ENCODE measurements at places on chromosomes 6 and 20.
A peak's percentile ranks its signal among the peaks of the same experiment; 100 is the strongest.

DNA sequence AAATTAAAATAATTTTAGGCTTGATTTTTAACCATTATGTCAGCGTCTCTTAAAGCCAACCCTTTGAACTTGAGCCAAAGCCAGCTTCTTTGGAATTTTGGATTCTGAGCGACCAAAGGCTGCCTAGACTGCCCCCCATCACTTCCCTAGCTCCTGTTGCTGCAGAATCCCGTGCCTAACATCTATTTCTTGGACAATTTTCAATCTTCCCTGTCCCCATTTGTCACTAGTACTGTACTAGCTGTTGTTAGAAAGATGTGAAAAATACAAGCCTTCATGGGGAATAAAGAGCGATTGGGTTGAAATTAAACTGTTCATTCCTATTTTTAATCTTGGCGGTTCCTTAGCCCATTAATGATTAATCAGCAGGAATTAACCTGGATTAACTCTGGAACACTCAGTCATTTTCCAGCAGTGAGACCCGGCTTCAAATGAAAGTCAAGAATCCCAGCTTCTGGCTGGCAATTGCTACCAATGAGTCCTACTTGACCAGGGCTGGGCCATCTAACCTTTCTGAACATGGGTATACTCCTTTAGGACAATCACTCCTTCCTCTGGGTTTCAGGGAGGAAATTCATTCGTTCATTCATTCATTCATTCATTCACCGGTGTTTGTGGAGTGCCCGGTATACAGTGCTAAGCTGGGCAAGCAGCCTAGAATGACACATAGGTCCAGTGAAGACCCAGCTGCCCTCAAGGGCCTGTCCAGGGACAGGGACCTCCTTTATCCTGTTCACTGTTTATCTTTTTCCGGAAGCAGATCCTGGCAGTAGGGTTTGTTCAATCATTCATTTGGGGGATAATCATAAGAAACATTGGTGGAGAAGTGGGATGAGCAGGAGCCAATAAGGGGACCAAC lies 1.4 kb upstream of the RRBP1 start:
- no peak for DNase-seq

- no peak for DNase-seq
Observed at GRCh38 chr6:15911753-15912504, 217.0 kb upstream of the MYLIP start.

DNA sequence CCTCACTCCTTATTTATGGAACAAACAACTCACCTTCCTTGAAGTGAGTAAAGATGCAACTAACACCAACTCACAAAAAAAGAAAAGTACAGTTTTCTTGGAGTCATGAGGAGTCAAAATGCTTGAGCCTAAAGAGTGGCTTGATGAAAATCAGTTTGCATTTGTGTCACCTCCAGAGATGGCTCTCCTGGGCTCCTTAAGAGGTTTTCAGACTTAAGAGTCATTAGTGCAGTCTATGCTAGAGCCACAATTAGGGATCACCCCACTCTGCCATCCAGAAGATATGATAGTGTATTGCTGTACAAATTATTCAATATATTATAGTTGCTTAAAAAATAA lies 11.9 kb upstream of the SNX9 start:
- no peak for DNase-seq

- DNase-seq: no peak
Observed at GRCh38 chr20:2340823-2341222, 39.9 kb upstream of the TGM6 start.

GRCh38 chr6:25366903-25367545 lies 87.8 kb downstream of the CARMIL1 start:
- DNase-seq: no peak

- DNase-seq: peak; percentile 25
Observed at GRCh38 chr6:4805553-4806336, 29.5 kb downstream of the CDYL start.

GRCh38 chr20:32453467-32454163 lies 95.5 kb downstream of the ASXL1 start:
- no peak for DNase-seq

DNA sequence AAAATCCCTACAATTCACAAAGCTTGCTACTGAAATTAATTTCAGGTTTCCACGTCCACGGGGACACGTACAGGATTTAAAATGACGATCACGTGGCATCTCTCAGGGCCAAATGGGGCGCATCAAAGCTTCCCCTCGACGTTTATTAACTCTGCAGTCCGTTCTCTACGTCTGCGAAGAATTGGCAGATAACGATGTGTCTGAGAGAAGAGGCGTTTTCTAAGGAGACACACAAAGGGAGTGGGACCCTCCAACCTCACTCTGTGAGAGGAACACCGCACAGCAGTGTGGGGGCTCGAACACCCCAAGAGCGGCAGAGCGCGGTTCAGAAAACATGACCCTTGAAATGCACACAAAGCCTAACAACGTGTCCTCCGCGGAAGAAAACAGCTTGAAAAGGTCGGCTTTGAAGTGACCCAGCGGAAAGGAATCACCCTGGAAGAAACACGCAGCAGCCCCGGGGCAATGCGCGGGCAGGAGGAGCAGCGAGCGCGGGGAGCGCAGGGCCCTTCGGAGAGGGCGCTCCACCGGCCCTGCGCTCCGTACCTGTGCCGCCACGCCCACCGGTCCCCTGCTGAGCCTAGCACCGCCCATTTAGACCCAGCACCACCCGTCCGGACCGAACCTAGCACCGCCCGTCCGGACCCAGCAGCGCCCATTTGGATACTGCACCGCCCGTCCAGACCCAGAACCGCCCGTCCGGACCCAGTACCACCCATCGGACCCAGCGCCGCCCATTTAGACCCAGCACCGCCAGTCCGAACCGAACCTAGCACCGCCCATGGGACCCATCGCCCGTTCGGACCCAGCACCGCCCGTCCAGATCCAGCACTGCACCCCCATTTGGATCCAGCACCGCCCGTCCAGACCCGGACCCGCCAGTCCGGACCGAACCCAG lies 1.1 kb upstream of the AFDN start:
- DNase-seq: no peak

GRCh38 chr6:54810147-54810546 lies 36.4 kb upstream of the FAM83B start:
- DNase-seq: no peak

DNA sequence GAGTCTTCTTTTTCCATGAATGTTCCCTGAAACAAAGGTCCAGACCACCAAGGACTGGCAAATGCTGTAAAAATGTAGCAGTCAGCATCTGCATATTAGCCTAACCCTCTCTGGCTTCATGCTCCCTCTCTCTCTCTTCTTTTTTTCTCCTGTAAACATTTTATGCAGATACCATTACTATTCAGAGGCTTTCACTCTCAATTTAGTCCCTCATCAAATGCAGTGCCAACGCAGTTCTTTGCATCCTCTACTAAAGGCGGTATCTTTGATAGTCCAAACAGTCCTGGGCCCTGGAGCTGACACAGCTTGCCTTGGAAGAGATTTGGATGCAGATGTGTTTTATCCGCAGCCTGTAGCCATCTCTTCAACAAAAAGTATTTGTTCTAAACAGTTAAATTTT lies 167.1 kb upstream of the MMS22L start:
- no peak for DNase-seq

DNA sequence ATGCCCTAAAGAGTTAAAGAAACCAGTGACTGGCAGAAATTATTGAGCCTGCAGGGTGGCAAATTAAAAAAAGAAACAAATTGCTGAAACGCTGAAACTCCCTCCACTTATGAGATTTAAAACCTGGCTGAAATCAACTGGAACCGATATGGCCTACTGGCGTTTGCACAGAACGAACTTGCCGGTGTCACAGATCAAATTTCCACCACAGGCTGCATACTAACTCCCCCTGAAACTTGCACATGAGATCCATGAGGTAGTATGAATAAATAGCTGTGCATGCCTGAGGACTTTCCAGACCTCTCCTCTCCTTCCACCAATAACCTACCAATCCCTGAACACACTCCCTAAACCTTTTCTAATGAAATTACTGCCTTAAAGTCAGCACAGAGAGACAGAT lies 150.4 kb downstream of the RNGTT start:
- DNase-seq: no peak

GRCh38 chr6:15437090-15437635 lies 191.3 kb downstream of the JARID2 start:
- DNase-seq: no peak

GRCh38 chr20:41376349-41376748 lies 9.7 kb upstream of the EMILIN3 start:
- DNase-seq: no peak

- no peak for DNase-seq
Observed at GRCh38 chr6:35092362-35093117, 48.6 kb downstream of the TCP11 start.

DNA sequence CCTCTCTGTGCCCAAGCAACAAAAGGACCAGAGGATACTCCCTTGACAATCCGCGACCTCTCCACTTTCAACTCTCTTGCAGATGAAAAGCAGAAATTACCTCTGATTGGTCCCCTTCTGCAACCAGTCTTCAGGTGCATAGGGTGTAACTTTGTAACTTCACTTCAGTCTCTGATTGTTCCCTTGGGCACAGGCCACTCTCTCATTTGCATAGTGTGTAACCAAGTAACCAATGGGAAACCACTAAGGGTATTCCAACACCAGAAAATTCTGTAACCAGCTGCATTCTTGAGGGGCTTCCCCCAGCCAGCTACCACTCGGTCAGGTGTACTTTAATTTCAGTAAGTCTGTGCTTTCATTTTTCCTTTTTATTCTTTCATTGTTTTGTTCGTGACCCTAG lies 4.4 kb upstream of the RAET1L start:
- no peak for DNase-seq

DNA sequence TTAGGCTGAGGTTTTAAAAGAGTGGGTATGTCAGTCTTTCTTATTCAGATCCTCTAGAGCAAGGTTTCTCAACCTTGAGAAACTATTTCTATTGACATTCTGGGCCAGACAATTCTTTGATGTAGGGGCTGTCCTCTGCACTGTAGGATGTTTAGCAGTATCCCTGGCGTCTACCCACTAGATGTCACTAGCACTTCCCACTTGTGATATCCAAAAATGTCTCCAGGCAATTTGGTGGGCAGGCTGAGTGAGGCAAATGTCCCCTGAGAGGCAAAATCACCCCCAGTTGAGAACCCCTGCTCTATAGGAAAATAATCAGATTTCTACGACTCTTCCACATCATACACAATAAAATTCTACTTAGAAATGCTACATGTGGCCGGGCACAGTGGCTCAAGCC lies 7.7 kb upstream of the ZKSCAN8 start:
- DNase-seq: no peak

DNA sequence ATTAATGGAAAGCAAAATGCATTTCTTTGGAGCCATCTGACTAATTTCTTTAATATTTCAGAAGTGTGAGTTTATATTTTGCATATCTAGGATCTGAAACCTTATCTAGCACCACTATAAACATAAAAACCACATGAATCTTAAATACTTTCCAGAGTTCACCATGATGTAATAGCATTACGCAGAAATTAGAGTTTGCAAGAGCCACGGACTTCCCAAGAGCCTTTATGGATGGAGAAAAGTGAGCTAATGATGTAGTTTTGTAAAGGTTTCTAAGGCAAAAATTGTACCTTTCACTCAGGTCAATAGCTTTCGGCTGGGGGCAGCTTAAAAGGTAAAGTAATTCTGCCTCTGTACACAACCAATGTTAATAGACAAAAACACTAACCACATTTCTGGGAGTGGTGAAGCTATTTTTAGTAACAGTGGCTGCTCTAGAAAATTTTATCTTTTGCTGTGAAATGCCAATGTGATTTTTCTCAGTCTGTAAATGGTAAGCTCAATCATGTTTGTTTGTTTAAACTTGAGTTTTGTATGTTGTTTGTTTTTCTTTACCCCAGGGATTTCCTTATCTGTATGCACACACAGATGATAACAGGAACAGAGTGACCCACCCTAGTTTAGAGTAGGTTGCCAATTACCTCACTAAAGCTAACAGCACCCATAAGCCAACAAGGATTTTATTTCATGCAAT lies 80.5 kb downstream of the FILIP1 start:
- no peak for DNase-seq

GRCh38 chr20:55774628-55775027 lies 230.7 kb downstream of the CBLN4 start:
- no peak for DNase-seq

- DNase-seq: no peak
Observed at GRCh38 chr20:38883081-38883980, 42.9 kb upstream of the FAM83D start.

DNA sequence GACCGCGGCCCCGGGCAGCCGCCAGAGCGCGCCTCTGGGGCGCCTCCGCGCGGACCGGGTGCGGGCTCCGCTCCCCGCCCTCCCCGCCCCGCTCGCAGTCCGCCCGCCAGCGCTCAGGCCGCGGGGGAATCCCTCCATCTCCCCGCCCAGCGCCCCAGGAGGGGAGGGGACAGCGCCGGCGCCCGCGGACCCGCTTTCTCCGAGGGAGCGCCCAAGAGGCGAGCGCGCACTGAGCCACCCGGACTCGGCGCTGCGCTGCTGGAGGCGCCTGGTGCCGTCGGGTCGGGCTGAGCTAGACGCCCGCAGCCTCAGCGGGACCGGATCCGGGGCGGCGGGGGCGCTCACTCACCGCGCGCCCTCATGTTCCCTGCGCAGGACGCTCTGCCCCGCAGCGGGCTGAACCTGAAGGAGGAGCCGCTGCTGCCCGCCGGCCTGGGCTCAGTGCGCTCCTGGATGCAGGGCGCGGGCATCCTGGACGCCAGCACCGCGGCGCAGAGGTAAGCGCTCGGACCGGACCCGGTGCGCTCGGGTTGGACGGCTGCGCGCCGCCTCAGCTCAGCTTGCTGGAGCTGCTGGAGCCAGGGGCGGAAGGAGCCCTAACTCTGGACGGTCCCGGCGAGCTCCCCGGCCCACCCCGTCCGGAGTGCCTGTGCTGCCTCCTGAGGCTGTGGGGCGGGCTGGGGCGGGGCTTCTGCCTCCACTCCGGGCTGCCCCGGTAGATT lies 867 bp downstream of the EBF4 start:
- no peak for DNase-seq

- peak; percentile 15 for DNase-seq
Observed at GRCh38 chr6:81241126-81242041, 511.1 kb downstream of the TENT5A start.

DNA sequence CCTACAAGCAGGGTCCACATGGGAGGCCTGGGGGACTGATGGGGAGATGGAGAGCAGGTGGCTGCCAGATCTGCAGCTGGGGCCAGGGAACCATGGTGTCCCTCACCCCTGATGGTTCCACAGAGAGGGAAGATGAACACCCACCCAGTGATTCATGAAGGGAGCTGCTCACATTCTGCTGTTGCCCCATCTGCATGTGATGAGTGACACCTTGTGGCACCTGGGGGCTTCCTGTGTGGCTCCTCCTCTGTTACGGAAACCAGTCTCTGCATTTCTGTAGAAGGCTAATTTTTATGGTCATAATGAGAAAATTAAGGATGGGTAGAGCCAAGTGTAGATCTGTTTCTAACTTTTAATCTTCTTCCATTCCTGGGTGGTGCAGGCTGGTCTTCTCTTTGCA lies 217.1 kb downstream of the SMOC2 start:
- no peak for DNase-seq
